ENCODE measurements at places on chromosomes 5 and 9. TPM values are rescaled to one million over a fixed set of nuclear protein-coding genes. Genes with fewer than 3 reads are reported as not detected.
A peak's percentile ranks its signal among the peaks of the same experiment; 100 is the strongest.

GRCh38 chr5:120304663-120305062, 159.4 kb upstream of the PRR16 start:
- H3K27ac ChIP-seq: no peak overlapping the region
- no peak overlapping the region for H3K4me3 ChIP-seq
- no peaks in the 10 kb centered on the region for H3K27me3 ChIP-seq
- no peaks in the 10 kb centered on the region for H3K36me3 ChIP-seq

DNA sequence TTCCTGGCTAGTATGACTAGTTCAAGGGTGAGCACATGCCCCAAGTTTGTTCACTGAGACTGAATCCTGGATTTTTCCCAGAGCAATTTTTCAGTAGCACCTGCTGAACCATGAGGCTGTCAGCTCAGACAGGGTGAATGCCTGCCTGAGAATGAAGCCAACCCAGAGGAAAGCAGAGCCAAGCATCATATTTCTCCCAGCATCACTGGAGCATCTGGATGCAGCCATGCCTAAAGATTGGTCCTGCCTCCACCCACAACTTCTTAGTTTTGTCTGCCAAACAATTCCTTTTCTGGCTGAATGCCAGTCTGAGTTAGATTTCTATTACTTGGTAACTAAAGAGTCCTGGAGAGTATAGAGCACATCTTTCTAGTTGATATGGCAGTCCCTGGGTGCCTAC, 343.6 kb downstream of the CSNK1G3 start:
- DNase-seq: no peak
- H3K4me3 ChIP-seq: no peak overlapping the region
- no peak overlapping the region for H3K27ac ChIP-seq
- no peaks in the 10 kb centered on the region for H3K4me1 ChIP-seq
- no peaks in the 10 kb centered on the region for H3K27me3 ChIP-seq

GRCh38 chr5:174549254-174549653, 175.1 kb upstream of the MSX2 start:
- no peaks in the 10 kb centered on the region for H3K4me1 ChIP-seq
- DNase-seq: no peak
- no peak overlapping the region for H3K27ac ChIP-seq
- no peaks in the 10 kb centered on the region for H3K27me3 ChIP-seq

DNA sequence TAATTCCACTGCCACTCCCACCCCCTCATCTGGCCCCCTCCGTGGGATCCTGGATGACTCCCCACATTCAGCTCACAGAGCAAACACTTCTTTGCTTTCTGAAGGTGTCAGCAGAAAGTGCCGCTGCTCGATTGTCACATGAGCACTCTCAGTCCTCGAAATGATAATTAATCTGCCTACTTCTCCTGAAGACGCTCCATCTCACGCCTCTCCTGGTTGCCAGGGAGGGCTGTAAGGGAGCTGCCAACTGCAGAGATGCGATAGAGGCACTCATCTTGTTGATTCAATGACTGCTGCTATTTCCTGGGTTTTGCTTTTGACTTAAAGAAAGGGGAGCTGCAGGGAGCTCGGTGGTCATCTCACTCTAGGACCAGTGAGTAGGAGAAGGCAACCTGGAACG, 206.5 kb downstream of the DAB2IP start:
- H3K27me3 ChIP-seq: no peaks in the 10 kb centered on the region
- no peak overlapping the region for H3K4me3 ChIP-seq
- H3K36me3 ChIP-seq: no peaks in the 10 kb centered on the region
- no peak for DNase-seq
- no peaks in the 10 kb centered on the region for H3K4me1 ChIP-seq

DNA sequence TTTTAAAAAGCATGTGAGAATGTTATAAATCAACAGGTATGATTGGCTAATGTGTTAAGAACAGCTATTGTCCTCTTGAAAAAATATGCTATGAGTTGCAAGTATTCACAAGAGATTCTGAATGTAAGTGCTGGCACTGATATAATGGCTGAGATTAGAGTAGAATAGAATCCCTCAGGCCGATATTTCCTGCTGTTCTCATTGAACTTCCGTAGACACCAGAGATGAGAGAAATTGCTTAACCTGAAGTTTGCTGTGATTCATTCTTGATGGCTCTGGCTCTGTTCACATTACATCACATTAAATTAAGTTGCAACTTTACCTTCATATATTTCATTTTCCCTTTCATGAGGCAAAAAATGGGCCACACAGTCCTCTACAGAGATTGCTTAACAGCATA, 114.5 kb downstream of the BAAT start:
- no peak overlapping the region for H3K27ac ChIP-seq
- peaks cover 7% of the 10 kb centered on the region for H3K27me3 ChIP-seq
- no peak overlapping the region for H3K4me3 ChIP-seq
- H3K4me1 ChIP-seq: no peaks in the 10 kb centered on the region
- H3K36me3 ChIP-seq: no peaks in the 10 kb centered on the region
- no peak for DNase-seq

GRCh38 chr5:65198456-65199120, 283.1 kb downstream of the ADAMTS6 start:
- peaks cover 23% of the 10 kb centered on the region for H3K27me3 ChIP-seq
- H3K27ac ChIP-seq: no peak overlapping the region
- H3K4me3 ChIP-seq: no peak overlapping the region

DNA sequence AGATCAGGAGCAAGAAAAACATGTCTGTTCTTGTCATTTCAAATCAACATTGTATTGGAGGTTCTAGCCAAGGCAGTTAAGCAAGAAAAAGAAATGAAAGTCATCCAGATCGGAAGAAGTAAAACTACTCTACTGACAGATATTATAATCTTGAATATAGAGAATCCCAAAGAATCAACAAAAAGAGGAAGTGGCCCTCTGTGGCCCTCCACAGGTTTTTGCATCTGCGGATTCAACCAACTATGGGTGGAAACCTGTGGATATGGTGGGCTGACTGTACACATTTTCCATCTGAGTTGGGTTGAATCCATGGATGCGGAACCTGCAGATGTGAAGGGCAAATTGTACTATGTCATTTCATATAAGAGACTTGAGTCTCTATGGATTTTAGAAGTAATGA, 35.1 kb downstream of the GAS1 start:
- no peak overlapping the region for H3K27ac ChIP-seq
- no peaks in the 10 kb centered on the region for H3K4me1 ChIP-seq
- no peak overlapping the region for H3K4me3 ChIP-seq
- no peak for DNase-seq
- peaks cover 26% of the 10 kb centered on the region for H3K27me3 ChIP-seq

DNA sequence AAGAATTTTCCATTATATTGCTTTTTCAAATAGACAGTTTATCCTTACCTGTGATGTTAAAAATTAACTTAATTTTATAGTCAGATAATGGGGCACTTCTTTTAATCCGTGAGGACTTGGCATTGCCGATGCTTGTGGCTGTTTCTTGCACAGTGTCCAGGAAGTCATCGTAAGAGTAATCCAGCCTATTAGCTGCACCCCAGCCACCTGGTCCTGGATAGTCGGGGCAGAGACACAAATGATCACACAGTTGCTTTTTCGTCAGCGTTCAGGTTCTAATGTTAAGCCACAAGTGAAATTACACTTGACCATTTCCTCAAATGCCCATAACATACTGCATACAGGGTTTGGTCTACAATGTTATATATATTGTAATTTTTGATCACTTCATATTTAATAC, 107.4 kb downstream of the SVEP1 start:
- no peaks in the 10 kb centered on the region for H3K36me3 ChIP-seq
- H3K27ac ChIP-seq: no peak overlapping the region
- no peaks in the 10 kb centered on the region for H3K4me1 ChIP-seq

GRCh38 chr9:752681-753200, 88.8 kb upstream of the DMRT1 start:
- peaks cover 5% of the 10 kb centered on the region for H3K27me3 ChIP-seq
- H3K4me1 ChIP-seq: peaks cover 59% of the 10 kb centered on the region
- H3K27ac ChIP-seq: no peak overlapping the region
- no peak for DNase-seq
- H3K36me3 ChIP-seq: no peaks in the 10 kb centered on the region

DNA sequence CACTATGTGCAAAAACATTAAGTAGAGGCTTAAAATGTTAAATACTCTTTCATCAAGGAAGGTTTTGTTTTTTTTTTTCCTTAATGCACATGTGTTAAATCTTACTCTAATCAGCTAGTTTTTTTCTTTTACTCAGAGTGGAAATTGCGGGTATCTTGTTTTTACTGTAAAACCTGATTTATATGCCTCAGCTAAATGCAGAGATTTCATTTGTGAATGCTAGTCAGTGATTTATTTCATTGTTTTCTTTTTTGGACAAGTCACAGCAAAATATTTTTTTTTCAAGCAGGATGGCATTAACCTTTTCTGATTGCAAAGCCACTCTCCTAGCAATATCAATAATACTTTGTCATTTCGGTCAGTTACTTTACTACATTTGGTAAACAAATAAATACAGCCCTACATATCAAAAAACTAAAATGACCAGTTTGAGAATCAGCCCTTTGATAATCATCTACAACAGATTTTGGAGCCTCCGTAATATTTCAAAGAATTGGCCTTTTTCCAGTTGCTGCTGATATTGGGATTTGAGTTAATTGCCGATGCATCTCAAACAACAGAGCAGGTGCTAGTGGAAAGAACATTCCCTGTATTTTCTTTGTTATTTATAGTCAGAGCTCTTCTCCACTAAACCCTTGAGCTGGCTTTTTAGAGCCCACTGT, 579.2 kb upstream of the ZNF608 start:
- DNase-seq: no peak
- H3K27me3 ChIP-seq: no peaks in the 10 kb centered on the region
- no peak overlapping the region for H3K4me3 ChIP-seq
- H3K4me1 ChIP-seq: no peaks in the 10 kb centered on the region
- no peak overlapping the region for H3K27ac ChIP-seq
- no peaks in the 10 kb centered on the region for H3K36me3 ChIP-seq

DNA sequence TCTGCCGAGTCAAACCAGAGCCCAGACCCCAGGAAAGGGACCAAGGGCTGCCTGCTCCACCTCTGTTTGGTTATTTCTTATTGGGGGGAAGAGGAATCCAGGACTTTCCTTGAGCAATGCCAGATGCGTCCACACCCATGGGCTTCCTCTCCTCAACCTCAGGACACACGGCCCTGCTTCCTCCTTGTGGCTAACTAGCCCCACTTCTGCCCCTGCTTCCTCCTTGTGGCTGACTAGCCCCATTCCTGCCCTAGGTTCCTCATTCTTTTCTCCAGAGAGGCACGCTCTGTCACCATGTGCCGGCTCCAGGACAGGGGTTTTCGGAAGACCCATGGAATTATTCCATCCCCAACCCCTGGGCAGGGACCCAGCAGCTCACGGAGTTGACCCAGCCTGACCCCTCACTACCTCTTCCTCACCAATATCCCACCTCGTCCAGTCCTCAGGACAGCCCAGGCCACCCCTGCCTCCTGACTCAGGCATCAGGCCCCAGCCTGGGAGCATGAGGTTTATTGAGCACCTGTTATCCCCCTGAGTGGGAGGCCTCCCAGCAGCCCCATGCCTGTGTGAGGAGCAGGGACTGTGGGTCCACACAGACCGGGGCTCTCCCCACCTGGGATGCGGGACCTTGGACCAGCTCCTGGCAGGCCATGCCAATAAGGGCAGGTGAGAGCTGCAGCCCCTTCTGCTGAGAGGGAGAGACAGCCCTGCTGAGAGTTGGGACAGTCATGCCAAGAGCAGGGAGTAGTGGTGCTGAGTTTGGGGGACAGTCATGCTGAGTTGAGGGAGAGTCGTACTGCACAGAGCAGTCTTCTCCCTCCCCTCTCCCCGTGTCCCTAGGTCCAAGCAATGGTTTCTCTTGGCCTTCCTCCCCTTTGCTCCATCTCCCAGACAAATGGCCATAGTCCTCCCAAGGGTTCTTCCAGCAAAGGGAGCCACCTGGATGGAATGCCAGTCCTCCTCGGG, 11.8 kb upstream of the FCN1 start:
- no peak overlapping the region for H3K27ac ChIP-seq
- no peak for DNase-seq
- H3K4me3 ChIP-seq: no peak overlapping the region
- peaks cover 21% of the 10 kb centered on the region for H3K27me3 ChIP-seq
- H3K36me3 ChIP-seq: no peaks in the 10 kb centered on the region

GRCh38 chr5:1187950-1188334, 13.5 kb upstream of the SLC6A19 start:
- H3K36me3 ChIP-seq: no peaks in the 10 kb centered on the region
- no peaks in the 10 kb centered on the region for H3K4me1 ChIP-seq
- H3K4me3 ChIP-seq: no peak overlapping the region
- DNase-seq: no peak
- no peak overlapping the region for H3K27ac ChIP-seq
- H3K27me3 ChIP-seq: peaks cover 26% of the 10 kb centered on the region

GRCh38 chr5:79025054-79025472, 40.0 kb upstream of the ARSB start:
- DNase-seq: peak; percentile 62
- H3K27me3 ChIP-seq: peaks cover 64% of the 10 kb centered on the region
- peak overlapping the region; percentile 58 for H3K4me3 ChIP-seq
- H3K27ac ChIP-seq: no peak overlapping the region
- H3K4me1 ChIP-seq: peaks cover 14% of the 10 kb centered on the region
- no peaks in the 10 kb centered on the region for H3K36me3 ChIP-seq

DNA sequence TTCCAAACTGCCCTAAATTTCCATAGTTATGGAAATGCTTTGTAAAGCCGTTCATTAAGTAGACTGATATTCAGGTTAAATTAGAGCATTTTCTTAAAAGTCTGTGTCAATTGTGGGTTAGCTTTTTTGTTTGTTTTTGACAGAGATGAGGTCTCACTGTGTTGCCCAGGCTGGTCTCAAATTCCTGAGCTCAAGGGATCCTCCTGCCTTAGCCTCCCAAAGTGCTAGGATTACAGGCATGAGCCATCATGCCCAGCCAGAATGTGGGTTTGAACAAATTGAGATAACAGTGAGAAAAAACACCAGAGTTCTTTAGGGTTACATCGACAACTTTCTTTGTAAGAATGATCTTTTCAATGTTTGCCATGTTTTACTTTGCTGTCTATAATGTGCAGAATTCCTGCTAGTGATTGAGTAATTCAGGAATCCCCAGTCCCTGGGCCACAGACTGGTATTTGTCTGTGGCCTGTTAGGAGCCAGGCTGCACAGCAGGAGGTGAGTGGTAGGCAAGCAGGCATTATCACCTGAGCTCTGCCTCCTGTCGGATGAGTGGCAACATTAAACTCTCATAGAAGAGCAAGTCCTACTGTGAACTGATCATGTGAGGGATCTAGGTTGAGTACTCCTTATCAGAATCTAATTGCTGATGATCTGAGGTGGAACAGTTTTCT, 80.5 kb downstream of the RAI14 start:
- H3K4me1 ChIP-seq: no peaks in the 10 kb centered on the region
- H3K27ac ChIP-seq: no peak overlapping the region
- no peaks in the 10 kb centered on the region for H3K36me3 ChIP-seq
- peaks cover 14% of the 10 kb centered on the region for H3K27me3 ChIP-seq

ZNF782 gene
- 7.1 TPM for total RNA-seq

DNAJC25 gene
- 5.4 TPM for total RNA-seq

ST8SIA4 gene
- 44.5 TPM for total RNA-seq

NUP214 gene
- 67.6 TPM for total RNA-seq

SHB gene
- 1.6 TPM for total RNA-seq

MLANA gene
- total RNA-seq: not detected

CDC37L1 gene
- 9.3 TPM for total RNA-seq

CFAP77 gene
- total RNA-seq: not detected
